NCI-H460 (cell line): ENCODE measurements at places on chromosomes 7 and 10.
A peak's percentile ranks its signal among the peaks of the same experiment; 100 is the strongest.

GRCh38 chr10:57314046-57314445 is 953.0 kb upstream of the ZWINT start:
- no peak for DNase-seq

DNA sequence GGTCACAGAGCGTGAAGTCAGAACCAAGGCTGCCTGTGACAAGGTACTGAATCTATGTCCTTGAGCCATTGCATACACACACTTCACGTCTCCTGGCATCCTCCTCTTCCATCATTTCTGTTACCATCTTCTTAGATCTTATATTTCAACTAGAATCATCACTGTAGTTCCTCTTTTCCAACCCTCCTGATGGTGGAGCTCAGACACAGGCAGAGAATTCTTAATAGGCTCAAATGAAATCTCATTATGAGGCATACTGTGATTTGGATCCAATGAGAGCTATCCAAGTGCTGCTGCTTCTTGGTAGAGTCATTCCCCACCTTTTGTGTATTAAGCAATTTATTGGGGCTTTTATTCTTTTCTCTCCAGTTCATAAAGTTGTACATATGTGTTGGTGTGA is 113.2 kb downstream of the CALCR start:
- DNase-seq = no peak

DNA sequence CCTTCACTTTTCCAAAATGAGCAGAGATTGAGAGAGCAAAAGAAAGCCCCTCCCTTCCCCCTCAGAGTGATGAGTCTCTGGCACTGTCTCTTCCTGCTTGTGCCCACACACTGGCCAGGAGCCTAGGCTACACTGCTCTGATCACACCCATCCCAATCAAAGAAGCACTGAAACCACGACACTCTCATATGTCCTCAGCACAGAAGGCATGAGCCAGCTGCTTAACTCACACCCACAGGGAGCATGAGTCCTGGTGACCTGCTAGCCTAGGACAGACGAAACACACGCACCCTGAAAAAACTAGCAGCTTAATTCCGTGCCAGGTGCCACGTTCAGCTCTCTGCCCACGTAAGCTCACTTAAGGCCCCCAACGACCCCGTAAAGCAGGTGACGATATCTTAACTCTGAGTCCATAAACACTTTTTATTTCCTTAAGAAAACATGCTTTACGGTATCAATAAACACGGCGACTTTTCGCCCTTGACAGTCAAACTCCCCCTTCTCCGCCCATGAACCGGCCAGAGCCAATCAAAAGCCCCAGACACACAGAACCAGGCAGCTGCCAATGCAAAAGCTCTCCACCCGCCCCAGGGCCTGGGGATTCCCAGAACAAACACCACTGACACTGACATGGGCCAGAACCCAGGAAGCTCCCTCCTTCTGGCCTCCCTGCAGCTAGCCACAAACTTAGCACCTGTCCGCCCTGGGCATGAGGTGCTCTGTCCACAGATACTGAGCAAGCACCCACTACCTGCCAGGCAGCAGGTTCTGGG is 69.0 kb downstream of the TNRC18 start:
- no peak for DNase-seq

DNA sequence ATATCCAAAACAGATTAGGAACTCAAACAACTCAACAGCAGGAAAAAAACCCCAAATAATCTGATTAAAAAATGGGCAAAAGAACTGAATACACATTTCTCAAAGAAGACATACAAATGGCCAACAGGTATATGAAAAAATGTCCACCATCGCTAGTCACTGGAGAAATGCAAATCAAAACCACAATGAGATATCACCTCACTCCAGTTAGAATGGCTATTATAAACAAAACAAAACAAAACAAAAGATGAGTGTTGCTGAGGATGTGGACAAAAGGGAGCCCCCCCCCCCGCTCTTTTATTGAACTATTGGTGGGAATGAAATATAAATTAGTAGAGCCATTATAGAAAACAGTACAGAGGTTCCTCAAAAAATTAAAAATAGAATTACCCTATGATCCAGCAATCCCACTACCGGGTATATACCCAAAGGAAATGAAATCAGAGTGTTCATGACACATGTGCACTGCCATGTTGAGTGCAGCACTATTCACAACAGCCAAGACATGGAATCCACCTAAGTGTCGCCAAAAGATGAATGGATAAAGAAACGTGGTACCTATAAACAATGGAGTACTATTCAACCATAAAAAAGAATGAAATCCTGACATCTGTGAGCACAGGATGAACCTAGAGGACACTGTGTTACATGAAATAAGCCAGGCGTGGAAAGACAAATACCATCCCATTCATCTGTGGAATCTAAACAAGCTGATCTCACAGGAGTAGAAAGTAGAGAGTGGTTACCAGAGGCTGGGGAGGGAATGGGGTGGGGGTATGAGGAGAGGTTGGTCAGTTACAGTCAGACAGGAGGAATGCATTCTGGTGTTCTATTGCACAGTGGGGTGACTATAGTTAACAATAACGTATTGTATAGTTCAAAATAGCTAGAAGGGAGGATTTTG is 78.1 kb upstream of the RHEB start:
- DNase-seq = no peak

- no peak for DNase-seq
Measured at GRCh38 chr7:140316165-140316661, 82.1 kb downstream of the SLC37A3 start.

- DNase-seq = no peak
Measured at GRCh38 chr10:132980426-132981172, 38.2 kb upstream of the CFAP46 start.

DNA sequence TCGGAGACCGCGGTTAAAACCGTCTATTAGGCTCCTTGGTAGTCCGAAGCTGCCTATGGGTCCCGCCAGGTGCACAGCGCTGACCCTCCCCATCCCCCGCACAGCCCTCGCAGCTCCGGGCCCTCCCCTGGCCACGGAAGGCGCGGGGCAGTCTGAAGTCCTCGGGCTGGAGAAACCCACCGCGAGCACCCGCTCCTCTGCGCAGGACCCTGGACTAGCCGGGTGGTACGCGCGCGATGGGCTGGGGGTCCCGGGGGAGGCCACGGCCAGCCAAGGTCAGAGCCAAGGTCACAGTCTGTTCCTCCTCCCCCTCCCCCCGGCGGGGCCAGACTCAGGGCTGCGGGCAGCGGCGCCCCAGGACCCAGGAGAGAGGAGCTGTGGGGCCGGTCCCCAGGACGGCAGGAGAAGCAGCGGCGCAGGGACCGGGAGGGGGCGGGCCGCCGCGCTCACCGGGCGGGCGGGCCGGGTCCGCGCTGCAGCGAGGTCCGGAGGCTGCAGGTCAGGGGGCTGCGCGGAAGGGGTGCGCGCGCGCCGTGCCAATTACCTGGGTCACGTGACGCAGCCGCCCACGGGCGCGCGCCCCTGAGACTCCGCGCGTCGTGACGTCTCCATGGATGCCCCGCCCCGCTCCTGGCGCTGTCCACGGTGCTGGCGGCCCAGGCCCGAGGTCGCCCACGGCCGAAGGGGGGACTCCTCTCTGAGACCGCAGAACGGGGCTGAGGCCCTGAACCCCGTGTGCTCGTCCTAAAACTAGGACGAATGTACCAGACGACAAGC is at the start of gene OGDHL:
Gene OGDHL, minus strand, starts transcription at position 535 of the 777 bp plus-strand sequence. CDS start 3,731 bp downstream, outside the sequence.
- DNase-seq = peak; percentile 47

DNA sequence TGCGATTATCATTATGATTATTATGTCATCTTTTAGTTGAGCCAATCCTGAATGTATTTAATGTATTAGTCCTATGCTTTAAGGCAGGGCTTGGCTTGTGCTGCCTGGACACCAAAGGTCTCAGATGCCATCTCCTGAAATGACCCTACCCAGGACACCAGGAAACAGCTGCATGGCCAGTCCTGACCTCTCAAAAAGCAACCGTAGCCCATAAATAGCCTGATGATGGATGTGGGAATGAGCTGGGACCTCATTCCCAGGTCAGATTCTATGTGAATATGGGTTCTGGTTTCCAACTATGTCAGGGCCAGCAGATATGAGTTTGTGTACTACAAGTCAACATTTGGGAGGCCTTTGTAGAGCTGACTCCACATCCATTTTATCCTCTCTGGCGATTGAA is 438.4 kb downstream of the NRG3 start:
- no peak for DNase-seq

DNA sequence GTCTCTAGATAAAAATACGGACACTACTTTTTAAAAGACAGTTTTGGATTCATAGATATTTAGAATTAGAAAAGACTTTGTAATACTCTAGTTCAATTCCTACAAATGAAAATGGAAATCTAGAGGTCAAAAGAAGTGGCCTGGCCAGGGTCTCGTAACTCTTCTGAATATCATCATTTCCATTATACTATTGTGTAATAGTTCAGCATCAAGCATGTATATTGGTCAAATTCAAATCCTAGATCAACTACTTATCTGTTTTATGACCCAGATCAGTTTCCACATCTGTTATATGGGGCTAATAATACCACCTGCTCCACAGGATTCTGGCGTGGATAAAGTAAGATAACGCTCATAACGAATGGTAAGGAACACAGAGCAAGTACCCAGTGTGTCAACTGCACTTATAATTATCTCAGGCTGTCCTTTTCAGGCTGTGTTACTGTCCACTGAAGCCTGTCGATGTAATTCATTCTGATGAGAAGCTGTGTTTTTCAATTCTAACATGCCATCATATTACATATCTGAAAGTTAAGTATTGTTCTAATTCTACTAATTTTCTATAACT is 54.3 kb downstream of the ARHGAP21 start:
- no peak for DNase-seq

GRCh38 chr10:44180321-44181168 is 204.4 kb downstream of the CXCL12 start:
- DNase-seq = no peak

GRCh38 chr10:86963341-86963919 is 4.9 kb upstream of the ADIRF start:
- no peak for DNase-seq

DNA sequence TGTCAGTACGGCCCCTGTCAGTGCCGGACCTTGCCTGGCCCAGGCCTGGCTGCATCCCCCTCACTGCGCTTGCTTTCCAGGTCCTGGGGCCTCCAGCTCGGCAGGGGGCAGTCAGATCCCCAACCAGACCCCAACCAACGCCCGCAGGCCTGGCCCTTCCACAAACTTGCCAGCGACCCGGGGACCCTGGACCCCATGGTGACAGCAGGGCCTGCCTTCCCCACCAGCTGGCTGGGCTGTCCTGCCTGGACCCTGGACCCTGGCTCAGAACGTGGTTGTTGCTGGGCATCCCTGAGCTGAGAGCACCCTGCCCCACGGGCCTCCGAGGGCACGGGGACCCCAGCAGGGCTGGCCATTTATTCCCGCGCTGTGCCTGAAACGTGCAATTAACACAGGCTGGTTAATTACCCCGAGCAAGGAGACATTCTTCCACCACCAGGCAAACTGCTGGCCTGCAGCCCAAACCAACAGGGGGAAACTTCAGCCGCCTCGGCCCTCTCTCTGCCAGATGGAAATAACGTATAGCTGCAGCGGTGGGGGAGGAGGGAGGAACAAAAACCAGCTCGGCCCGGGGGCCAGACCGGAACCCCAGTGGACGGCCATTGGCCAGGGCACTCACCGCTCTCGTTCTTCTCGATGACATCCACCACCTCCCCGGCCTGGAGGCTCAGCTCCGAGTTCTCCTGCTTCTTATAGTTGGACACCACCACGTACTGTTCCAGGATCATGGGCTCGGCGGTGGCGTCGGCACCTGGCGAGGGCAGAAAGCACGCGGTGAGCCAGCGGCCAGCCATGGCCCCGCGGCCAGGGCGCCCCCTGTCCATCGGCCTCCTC is 167.1 kb downstream of the NEURL1 start:
- no peak for DNase-seq

DNA sequence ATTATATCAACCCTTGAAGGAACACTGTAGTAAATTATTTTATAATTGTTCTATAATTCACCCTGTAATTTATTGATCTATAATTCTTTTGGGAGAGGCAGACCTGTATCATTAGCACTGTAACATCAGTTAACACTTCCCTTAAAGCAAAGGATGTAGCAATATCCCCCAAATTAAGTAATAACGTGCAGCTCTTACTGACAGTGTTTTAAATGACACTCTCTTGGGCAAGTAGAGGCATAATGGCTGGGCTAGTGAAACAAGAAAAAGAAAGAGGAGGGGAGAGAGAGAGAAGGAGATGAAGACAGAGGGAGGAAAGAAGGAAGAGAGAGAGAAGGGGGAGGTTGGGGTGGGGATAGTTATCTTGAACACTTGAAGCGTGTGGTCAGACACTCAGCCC is 161.0 kb upstream of the RNF32 start:
- DNase-seq = no peak

DNA sequence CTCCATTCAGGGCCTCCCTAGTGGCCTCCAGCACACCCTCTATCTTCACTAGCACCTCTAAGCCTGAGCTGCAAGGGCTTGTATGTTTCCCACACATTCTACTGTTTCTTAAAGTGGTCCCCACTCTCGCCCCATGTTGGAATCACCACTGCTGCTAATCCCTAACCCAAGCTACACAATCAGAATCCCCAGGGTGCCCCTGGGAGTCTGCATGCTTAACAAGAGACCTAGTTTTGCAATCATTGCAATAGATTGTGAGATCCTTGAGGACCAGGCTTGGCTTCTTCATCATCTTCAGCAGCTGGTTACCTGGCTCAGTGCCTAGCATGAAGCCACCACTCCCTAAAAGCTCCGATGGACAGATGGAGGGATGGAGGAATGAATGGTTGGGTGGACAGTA is 113.9 kb downstream of the MYOF start:
- DNase-seq = no peak

DNA sequence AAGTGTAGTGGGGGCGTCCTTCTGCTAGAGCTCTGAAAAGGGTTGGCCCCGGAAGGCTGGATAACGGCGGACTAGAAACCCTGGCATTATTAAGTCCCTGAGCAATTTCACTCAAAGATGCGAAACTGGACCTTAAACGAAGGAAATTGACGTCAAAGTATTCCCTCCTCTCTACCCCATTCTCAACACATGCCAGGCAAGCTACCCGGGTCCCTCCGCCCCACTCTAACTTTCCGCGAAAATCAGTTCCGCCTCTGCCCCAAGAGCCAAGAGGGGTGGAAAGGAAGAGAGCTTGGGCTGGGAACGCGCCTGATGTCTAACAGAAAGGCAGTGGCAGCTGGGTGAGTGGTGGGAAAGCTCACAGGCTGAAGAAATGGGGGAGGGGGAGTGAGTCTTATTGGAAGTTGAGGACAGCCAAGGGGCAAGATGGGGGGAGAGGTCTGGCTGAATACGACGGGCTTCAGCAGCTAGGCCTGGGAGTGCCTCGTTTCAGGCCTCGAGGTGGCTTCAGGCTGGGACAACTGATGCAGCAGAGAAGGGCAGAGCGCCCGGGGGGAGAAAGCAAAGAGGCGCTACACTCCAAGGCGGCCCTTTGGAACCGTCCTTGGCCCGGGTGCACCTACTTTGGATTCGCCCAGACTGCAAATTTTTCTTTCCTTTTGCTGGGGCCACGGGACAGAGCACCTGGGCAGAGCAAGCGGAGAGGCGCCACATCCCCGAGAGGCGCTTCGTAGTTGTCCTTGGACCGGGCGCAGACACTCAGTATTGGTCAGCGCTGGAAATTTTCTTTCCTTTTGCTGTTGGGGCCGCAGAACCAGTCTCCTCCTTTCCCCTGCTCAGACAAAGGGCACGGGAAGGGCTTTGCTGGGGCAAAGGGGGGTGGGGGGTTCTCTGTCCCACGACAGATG is 2.0 kb upstream of the FEZF1 start:
- DNase-seq = no peak

GRCh38 chr10:73368238-73368637 is 9.6 kb upstream of the CFAP70 start:
- no peak for DNase-seq
